ENCODE measurements at places on chromosomes 13 and 19.
A peak's percentile ranks its signal among the peaks of the same experiment; 100 is the strongest.

- no peak for DNase-seq
Measured at GRCh38 chr13:42591602-42592001, 17.6 kb downstream of the TNFSF11 start.

- peak; percentile 31 for DNase-seq
Measured at GRCh38 chr19:18848878-18849661, 17.3 kb downstream of the UPF1 start.

- no peak for DNase-seq
Measured at GRCh38 chr19:8682472-8682871, 16.1 kb downstream of the ACTL9 start.

- no peak for DNase-seq
Measured at GRCh38 chr13:94620286-94620896, 18.7 kb downstream of the GPR180 start.

GRCh38 chr19:46607448-46607841 lies 6.3 kb downstream of the CALM3 start:
- no peak for DNase-seq

- no peak for DNase-seq
Measured at GRCh38 chr13:76330761-76331160, 555.4 kb downstream of the KCTD12 start.

DNA sequence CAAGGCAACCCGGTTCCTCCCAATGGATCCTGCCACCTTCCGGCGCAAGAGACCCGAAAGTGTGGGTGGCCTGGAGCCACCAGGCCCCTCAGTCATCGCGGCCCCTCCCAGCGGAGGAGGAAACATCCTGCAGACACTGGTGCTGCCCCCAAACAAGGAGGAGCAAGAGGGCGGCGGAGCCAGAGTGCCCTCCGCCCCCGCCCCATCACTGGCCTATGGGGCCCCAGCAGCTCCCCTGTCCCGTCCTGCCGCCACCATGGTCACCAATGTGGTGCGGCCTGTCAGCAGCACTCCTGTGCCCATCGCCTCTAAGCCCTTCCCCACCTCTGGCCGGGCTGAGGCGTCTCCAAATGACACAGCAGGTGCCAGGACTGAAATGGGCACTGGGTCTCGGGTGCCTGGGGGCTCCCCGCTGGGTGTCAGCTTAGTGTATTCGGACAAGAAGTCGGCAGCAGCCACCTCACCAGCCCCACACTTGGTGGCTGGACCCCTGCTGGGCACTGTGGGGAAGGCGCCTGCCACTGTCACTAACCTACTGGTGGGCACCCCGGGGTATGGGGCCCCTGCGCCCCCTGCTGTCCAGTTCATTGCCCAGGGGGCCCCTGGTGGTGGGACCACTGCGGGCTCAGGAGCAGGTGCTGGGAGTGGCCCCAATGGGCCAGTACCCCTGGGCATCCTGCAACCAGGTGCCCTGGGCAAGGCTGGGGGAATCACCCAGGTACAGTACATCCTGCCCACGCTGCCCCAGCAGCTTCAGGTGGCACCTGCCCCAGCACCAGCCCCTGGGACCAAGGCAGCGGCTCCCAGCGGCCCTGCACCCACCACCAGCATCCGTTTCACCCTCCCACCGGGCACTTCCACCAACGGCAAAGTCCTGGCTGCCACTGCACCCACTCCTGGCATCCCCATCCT lies 11.2 kb upstream of the PRR19 start:
- no peak for DNase-seq

DNA sequence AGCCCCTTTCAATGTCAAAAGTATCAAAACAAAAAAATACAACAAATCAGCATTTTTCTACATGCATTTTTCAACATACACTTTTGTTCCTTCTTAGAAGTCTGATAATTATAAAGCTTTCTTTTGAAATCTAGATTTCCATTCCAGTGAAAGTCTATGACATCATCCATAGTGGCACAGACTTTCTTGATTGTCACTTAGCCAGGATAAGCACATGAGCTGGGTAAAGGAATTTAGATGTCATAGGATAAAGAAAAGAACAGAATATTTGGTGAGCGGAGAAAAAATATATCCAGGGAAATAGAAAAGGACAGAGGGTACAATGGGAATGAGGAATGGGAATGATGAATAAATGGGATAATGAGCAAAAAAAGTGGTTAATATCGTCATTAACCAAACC lies 15.1 kb upstream of the TRPC4 start:
- DNase-seq: no peak

DNA sequence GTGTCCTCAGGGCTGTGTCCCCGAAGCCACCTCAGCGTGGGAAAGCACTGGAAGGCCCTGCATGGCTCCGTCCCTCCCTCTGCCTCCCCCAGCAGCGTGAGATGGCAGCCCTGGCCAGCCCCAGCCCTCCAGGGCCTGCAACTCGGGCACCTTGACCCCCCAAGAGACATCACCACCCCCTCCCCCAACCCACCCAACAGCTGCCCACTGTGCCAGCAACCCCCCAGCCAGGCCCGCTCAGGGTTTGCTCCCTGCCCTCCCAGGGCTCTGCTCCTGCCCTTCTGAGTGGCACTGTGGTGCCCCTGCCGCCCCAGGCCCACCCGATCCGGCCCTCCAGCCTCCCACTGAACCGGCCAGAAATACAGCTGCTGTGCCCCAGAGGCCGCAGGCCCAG lies 1.5 kb upstream of the ASPDH start:
- no peak for DNase-seq

DNA sequence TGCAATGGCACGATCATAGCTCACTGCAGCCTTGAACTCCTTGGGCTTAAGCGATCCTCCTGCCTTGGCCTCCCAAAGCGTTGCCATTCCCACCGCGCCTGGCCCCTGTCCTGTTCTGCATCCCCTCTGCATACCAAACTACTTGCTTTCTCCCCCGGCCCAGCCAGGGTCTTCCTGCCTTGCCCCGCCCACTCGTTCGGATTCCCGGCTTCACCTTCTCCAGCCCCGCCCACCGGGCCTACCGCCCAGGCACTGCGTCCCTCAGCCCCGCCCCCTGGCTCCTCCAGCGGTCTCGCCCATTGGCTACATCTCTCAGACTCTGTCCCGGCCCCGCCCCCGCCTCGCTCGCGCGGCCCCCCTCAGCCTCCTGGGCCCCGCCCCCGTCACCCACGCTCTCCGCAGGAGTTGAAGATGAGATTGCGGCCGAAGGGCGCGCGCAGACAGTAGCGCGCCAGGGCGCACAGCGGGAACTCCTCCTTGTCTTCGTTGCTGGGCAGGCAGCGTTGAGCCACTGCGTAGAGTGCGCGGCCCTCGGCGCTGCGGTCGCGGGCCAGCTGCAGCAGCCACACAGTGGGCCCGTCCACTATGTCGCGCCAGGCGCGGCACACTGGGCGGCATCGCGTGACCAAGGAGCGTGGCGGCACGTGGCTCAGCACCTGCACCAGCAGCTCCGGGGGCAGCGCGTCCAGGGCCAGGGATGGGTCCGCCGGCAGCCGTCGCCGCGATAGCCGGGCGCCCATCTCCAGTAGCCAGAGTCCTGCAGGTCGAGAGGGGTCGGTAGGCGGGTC lies 19.0 kb downstream of the MRPS12 start:
- peak; percentile 73 for DNase-seq
